ENCODE measurements at places on chromosomes 3 and 15.

- DNase-seq = no peak
These were observed 2.8 kb downstream of the ACTL6A start for GRCh38 chr3:179565496-179565895.

DNA sequence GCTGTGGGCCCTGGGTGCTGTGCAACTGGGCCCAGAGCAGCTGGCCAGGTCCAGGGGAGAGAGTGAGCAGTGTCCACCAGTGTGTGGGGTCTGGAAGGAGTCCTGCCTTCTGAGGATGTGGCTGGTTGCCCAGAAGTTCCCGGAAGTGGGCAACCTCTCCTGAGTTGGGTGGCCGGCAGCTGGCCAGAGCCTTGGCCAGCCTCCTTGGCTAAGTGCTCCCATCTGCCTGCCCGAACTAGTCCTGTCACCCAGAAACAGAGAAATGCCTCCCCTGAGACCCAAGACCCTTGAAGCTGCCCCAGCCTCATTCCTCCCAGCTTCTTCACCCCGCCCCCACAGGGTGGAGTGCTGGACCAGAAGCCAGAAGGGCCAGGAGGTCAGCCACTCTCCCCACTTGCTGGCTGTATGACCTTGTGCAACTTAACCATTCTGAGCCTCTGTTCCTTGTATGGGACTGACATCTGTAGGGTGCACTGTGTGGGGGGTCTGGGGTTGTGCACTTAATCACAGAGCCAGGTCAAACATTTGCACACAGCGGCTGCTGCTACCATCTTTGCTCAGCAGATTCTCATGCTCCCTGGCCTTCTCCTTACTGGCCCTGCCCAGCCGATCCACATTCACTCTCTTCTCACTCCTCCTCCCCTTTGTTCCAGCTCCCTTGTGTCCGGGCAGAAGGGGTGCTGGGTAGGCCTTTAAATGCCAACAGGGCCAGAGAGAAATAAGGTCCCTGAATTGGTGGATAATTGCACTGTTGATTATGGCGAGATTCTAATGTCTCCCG is 7.5 kb upstream of the ALAS1 start:
- DNase-seq = peak; percentile 22

DNA sequence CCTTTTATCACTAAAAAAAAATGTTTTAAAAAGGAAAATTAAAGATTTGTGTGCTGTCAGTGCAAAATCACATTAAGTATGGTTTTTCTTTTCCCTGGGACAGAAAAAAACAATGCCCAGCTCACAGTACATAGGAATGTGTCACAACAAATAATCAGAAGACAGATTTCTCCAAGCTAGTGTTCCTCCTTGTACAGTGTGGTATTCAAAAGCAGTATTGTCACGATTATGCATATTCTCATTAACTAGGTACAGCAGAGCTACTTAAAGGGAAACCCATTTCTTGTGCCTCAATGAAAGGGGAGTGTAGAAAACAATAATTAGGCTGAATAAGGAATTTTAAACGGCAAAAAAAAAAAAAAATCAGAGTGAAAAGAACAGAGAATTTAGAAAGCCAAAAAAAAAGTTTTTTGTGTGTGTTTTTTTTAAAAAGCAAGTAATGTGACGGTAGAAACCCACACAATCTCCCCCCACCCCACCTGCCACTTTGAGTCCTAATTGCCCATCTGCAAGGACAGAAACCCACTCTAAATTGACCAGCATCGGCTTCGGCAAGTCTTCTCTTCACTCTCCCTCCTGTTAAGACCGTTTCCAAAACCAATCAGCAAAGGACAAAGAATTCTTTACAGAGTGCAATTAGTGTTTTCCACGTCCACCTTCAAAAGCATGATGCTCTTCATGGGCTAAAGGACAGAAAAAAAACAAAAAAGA is 41.0 kb downstream of the EIF4E3 start:
- DNase-seq = peak; percentile 32

GRCh38 chr3:149233323-149233722 is 11.7 kb upstream of the CP start:
- DNase-seq = no peak

GRCh38 chr15:63155486-63155885 is 1.8 kb downstream of the RPS27L start:
- DNase-seq = no peak

DNA sequence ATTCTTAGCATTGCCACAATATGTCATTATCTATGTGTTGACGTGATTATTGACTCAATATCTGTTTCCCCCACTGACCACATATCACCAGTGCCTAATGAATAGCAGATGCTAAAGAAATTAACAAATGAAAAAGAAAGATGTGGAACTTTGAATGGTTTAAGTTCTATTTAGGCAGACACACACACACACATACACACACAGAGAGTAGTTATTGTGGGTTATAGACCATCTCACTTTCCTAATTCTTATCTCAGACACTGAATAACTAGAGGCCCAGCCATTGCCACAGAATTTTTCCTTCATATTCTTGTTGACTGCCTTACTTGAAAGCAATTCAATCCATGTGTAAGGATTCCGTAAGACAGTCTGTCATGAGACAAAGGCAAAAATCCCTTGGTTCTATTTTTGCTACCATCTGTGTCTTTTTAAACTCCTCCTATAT is 61.9 kb upstream of the PHLDB2 start:
- DNase-seq = peak; percentile 29

GRCh38 chr3:196499807-196500524 is 3.6 kb downstream of the RNF168 start:
- no peak for DNase-seq

DNA sequence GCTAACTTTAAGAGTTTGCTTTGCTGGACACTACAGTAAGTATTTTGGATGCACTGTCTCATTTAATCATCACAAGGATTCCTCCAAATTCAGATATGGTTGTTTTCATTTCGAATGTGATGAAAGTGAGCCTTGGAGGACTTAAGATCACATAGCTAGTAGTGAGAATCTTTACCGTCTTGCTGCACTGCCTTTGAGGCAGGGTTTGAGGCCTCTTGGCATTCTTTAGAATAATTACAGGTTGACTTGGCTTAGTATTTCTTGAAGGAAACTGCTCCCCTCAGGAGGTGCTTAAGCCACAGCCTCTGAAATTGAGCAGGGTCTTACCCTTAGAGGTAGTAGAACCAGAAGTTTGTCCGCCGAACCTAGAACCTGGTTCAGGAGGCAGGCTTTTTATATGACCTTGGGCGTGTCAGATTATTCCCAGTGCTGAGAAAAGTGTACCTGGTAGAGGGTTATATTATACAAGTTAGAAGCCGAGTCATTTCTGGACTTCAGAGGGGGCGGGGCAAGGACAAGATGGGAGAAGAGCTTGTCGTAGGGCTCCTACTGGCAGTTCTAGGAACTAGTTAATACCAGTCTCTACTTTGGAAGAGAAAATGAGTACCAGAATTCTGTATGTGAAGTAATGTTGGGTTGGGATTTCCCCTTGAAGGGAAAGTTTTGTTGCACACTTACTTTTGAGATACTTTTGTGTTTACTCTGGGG is 1.1 kb downstream of the TFG start:
- DNase-seq = peak; percentile 9

- DNase-seq = peak; percentile 34
These were observed 27.7 kb upstream of the MUC4 start for GRCh38 chr3:195839260-195840010.

DNA sequence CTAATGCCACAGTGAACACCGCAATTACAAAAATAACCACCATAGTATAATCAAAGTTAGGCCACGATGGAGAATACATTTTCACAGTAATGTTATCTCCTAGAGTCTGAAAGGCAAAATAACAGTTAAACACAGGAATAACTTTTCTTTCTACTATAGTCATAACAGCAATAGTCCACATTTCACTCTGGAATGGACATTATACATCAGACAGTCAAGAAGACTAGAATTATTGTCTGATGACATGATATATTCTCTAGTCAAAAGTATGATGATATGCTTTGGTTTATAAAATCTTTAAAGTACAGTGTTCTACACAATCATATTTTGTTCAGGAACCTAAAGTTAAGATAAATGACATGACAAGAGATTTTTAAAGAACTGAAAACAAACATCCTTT is 18.0 kb downstream of the SPPL2A start:
- no peak for DNase-seq

DNA sequence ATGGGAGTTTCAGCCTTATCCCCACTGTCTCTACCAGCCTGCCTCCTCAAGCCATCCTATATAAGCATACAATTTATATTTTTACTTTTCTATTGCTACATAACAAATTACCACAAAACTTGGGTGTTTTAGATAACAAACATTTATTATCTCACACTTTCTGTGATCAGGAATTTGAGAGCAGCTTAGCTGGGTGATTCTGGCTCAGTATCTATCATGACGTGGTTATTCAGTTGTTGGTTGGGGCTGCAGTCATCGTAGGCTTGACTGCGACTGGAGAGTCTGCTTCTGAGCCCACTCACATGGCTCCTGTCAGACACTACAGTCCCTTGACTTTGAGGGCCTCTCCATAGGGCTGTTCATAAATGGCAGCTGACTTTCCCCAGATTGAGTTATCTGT is 20.7 kb downstream of the PARP15 start:
- DNase-seq = no peak

- no peak for DNase-seq
These were observed 270.8 kb downstream of the CACNA2D3 start for GRCh38 chr3:54393150-54393549.

- no peak for DNase-seq
These were observed 7.7 kb upstream of the CX3CR1 start for GRCh38 chr3:39287216-39288164.

GRCh38 chr3:127390365-127391025 is 102.6 kb upstream of the PRR20G start:
- no peak for DNase-seq

DNA sequence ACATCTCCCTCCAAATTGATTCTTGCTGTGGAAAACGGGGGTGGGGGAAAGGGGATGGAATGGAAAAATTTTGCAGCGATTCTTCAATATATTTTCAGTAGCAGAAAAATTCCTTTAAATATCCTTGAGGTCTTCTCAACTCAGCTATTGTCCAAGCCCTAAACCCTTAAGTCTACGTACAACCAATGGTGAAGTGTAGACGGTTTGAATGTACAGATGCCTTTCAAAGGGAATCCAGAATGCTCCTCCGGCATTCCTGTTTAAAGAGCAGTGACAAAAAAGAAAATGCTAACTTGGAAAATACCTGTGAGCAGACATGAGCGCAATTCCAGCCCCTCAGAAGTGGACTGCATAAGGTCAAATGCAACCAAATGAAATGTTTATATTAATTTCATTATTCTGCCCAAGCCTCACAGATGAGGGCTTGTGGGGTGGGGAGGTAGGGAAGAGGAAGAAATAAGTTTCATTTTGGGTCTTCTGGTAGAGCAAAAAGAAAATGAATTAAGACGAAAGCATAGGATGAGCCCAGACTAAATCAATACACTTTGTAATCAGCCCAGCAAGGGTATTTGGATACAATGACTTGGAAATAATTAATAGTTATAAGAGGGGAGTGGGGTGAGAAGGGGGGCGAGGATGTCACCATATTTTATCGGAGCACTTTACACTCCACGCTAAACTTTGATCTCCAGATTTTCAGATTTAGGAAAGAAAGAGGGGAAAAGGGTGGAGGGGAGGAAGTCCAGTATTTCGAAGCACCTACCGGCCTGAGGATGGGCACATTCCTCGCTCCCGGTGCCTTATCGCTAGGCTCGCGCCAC is 2.7 kb downstream of the FOXP1 start:
- DNase-seq = no peak

- DNase-seq = no peak
These were observed 60.7 kb downstream of the CGNL1 start for GRCh38 chr15:57436961-57437360.

- no peak for DNase-seq
These were observed 10.0 kb downstream of the MRPS25 start for GRCh38 chr3:15055019-15055557.

DNA sequence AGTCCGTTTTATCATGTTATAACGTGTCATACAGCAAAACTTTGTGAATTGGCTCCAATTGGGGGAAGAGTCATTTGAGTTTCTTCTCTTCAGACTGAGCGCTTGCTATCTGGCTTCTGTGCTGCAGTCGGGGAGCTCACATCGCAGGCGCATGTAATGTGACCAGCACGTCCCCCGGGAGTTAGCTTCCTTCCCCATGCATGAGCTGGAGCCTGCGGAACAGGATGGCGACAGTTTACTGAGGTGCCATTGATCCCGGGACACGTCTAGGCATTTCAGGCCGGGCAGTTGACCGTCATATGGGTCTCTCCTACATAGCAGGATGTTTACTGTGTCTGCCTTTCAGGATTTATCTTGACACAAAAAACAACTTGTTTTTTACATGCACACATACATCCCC is 44.8 kb downstream of the CMTM8 start:
- DNase-seq = no peak

GRCh38 chr3:103388214-103388613 is 953.4 kb downstream of the ZPLD1 start:
- DNase-seq = no peak

- no peak for DNase-seq
These were observed 34.3 kb downstream of the AMOTL2 start for GRCh38 chr3:134339913-134340312.

Data from brain (organoid and tissue), 16 donors.